ENCODE measurements at places on chromosomes 13 and 19. TPM values are rescaled to one million over a fixed set of nuclear protein-coding genes. Genes with fewer than 3 reads are reported as not detected.

GRCh38 chr19:1046117-1046626, 6.3 kb downstream of the ABCA7 start:
- DNase-seq: no peak
- peaks cover 3% of the 10 kb centered on the region for H3K4me1 ChIP-seq
- H3K36me3 ChIP-seq: no peaks in the 10 kb centered on the region
- no peak overlapping the region for H3K4me3 ChIP-seq

KLF5 gene
- polyA plus RNA-seq: 92.6 TPM

DNA sequence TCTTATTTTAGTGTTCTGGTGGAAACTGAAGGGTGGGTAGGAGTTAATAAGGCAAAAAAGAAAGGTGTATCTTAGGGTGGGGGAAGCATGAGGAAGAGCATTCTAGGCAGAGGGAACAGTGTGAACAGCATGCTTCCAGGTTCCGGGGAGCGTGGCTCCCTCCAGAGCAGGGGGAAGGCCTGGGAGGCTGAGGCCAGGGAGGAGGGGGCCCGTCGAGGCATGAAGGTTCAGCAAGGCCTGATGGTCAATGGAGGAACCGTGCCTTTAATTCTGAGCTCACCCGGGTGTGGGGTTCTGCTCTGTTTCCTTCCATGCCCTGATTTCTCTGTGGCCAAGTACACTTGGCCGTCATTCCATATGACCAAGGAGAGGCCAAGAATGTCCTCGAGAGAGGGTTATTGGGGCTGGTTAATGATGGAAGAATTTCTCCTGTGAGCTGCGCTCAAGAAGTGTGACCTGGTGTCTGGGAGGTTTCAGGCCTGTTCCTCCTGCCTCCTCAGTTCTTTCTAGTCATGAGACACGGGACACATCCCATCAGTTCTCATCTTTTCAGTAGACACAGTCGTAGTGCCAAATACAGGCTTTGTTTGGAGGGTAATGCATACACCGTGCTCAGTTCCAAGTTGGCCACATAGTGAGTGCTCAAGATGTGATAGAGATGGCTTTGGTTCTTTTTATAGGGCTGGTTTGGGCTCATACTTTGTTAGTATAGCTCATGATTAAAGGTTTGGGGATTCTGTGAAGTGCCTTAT, 73.6 kb downstream of the SIPA1L3 start:
- no peaks in the 10 kb centered on the region for H3K36me3 ChIP-seq
- H3K4me1 ChIP-seq: peaks cover 25% of the 10 kb centered on the region
- H3K27ac ChIP-seq: peak overlapping the region; percentile 53
- DNase-seq: no peak

GRCh38 chr19:45768655-45768983, 433 bp downstream of the SIX5 start:
- H3K4me3 ChIP-seq: peak overlapping the region; percentile 65
- DNase-seq: peak; percentile 66
- no peaks in the 10 kb centered on the region for H3K36me3 ChIP-seq
- peak overlapping the region; percentile 97 for H3K27ac ChIP-seq
- peaks cover 37% of the 10 kb centered on the region for H3K4me1 ChIP-seq

FOXO1 gene
- polyA plus RNA-seq: 48.3 TPM

OPA3 gene
- polyA plus RNA-seq: 15.0 TPM

- no peaks in the 10 kb centered on the region for H3K27me3 ChIP-seq
- H3K4me1 ChIP-seq: peaks cover 33% of the 10 kb centered on the region
- H3K27ac ChIP-seq: peak overlapping the region; percentile 99
Observed at GRCh38 chr19:12792051-12792852, 966 bp downstream of the JUNB start.

DNA sequence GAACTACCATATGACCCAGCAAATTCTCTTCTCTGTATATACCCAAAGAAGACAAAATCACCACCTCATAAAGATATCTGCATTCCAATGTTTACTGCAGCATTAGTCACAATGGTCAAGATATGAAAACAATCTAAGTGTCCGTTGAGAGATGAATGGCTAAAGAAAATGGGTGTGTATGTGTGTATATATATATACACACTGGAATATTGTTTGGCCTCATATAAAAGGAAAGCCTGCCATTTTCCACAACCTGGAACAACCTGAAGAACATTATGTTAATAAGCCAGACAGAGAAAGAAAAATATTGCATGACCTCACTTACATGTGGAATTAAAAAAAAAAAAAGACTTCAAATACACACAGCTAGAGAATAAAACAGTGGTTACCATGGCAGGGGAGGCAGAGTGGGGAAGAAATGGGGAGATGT, 29.5 kb upstream of the RBM26 start:
- H3K27me3 ChIP-seq: no peaks in the 10 kb centered on the region
- peak overlapping the region; percentile 55 for H3K27ac ChIP-seq
- no peaks in the 10 kb centered on the region for H3K36me3 ChIP-seq
- no peak for DNase-seq

RFC3 gene
- 7.2 TPM for polyA plus RNA-seq

DNA sequence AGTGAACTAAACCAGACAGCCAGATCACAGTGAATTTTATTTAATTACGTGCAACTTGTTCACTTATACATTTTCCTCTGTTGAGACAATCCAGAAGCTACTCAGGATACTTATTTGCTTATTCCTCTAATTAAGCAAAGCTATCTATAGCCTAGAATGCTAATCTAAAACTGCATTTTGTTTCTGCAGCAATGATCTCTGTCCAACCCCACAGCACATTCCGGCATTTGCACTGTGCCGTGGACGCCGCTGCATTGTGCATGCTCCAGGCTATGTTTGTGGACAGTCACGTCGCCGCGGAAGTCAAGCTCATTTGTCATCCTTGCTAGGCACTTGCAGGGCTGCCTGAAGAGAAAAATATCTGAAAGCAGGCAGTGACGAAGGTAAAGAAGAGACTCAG, 406.9 kb downstream of the RFC3 start:
- H3K36me3 ChIP-seq: no peaks in the 10 kb centered on the region
- no peaks in the 10 kb centered on the region for H3K4me1 ChIP-seq
- H3K27ac ChIP-seq: no peak overlapping the region
- no peak overlapping the region for H3K4me3 ChIP-seq

DNA sequence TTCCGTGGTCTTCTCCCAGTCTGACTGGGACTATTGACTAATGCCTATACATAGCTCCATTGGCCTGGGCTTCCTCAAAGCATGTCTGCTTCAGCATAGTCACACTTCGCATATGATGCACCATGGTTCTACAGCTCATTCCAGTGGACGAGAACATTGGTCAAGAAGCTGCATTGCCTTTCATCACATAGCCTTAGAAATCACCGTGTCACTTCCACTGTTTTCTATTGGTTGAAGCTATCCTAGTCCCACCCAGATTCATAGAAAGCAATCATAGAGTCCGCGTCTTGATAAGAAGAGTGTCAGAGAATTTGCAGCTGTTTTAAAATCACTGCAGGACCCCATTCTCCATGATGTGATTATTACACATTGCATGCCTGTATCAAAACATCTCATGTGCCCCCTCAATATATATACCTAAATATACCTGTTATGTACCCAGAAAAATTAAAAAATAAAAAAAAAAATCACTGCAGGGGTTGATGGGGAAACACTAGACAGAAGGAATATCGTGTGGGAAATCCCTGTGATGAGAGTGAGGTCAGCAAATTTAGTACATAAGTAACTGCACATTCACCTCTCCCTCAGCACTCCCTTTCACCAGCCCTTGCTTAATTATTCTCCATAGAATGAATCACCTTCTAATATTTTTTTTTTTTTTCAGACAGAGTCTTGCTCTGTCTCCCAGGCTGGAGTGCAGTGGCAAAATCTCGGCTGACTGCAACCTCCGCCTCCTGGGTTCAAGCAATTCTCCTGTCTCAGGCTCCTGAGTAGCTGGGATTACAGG, 2.2 kb upstream of the ARHGAP33 start:
- DNase-seq: no peak
- peaks cover 10% of the 10 kb centered on the region for H3K4me1 ChIP-seq
- H3K27me3 ChIP-seq: no peaks in the 10 kb centered on the region
- H3K4me3 ChIP-seq: no peak overlapping the region

DNA sequence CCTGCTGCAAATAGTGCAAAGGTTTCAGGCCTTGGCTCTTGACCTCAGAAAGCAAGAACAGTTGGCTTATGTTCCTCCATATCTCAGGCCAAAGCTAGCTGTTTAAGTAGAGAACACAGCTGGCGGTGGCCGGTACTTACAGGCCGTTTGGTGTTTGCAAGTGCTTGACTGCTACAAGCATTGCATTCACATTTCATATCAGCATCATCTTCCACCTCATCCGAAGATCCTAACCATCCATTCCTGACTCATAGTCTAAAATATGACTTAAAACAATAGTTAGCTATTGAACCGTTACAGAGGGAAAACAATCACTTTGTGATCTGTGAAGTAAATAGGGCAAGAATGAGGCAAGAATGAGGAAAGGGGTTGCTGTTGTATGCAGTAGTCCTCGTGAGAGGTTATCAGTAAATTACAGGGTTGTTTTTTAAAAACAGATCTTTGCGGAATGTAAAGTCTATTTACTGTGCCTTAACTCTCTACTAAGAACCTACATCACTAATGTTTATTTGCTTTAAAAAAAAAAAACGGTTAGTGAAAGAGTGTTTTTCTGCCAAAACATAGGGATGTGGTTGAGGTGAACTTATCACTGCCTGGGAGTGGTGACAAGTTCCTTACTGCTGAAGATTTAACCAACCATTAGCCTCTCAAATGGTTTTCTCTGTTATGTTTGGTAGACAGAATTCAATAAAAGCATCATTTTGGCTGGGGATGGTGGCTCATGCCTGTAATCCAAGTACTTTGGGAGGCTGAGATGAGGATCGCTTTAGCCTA, 21.6 kb upstream of the WDR88 start:
- DNase-seq: no peak
- H3K27me3 ChIP-seq: no peaks in the 10 kb centered on the region
- no peak overlapping the region for H3K4me3 ChIP-seq
- H3K36me3 ChIP-seq: peaks cover 4% of the 10 kb centered on the region
- H3K27ac ChIP-seq: no peak overlapping the region
- H3K4me1 ChIP-seq: no peaks in the 10 kb centered on the region

- no peak overlapping the region for H3K27ac ChIP-seq
- no peaks in the 10 kb centered on the region for H3K4me1 ChIP-seq
- no peak for DNase-seq
- no peaks in the 10 kb centered on the region for H3K27me3 ChIP-seq
Observed at GRCh38 chr13:39130301-39130700, 92.0 kb downstream of the NHLRC3 start.

GRCh38 chr19:33705860-33706259, 84.1 kb downstream of the CHST8 start:
- H3K4me1 ChIP-seq: no peaks in the 10 kb centered on the region
- no peaks in the 10 kb centered on the region for H3K36me3 ChIP-seq
